ENCODE measurements at places on chromosomes 2 and 18.

DNA sequence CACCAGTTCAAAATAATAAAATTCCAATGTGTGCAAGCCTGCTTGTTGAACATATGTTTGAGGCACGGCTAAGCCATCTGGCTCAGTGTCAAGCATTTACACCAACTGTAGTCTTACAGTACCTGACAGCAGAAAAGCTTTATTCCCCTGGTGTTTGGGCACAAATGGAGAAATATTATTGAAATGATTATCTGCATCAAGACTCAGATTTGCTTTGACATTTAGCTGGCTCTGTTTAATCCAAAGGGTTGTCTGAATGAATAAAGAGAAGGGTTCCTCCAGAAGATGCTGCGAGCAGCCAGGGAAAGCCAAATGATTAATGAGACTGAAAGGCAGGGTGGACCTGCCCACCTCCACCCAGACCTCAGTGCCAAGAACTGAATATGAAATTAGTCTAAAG, 393.2 kb upstream of the GALNT5 start:
- DNase-seq, result no peak

DNA sequence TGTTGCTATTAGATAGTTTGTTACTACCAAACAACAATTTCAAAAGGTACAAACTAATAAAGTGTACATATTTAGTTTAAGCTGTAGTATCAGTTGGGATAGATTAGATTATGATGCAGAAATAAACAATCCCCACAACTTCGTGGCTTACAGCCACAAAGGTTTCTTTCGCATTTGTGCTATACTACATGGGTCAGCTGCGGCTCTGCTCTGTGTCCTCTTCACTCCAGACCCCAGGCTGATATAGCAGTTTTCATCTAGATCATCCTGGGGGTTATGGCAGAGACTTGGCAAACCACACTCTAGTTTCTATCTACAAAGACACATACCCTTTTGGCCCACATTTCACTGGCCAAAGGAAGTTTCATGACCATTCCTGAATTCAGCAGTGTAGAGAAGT, 108.0 kb upstream of the SP5 start:
- DNase-seq, result no peak

DNA sequence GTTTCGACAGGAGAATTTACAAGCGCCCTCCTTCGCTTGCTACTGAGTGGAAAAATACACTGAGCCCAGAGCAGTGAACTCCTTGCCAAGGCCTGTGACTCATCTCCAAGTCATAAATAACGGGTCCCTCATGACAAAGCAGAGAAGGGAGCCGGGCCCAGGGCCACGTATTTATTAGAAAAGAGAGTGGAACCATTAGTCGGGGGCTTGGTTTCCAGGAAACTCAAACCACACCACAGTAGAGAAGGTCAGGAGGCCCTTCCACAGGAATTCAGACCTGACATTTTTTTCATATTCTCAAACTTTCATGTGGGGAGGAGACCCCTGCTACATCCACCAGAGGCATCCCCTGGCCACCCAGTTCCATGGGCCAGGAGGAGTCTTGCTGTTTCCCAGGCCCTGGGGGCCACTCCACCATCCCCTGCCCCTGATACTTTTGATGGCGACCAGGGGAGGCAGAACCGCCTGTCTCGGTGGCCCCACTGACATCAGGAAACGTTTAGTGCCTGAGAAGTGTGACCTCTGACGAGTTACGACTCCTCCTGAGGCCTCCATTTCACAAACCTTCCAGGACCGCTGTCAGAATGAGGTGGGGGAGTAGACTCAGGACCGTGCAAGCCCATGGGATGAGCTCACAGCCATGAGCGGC, 289.7 kb downstream of the DYSF start:
- DNase-seq, result no peak

- no peak for DNase-seq
Measured at GRCh38 chr18:3391704-3392466, 58.1 kb upstream of the TGIF1 start.

DNA sequence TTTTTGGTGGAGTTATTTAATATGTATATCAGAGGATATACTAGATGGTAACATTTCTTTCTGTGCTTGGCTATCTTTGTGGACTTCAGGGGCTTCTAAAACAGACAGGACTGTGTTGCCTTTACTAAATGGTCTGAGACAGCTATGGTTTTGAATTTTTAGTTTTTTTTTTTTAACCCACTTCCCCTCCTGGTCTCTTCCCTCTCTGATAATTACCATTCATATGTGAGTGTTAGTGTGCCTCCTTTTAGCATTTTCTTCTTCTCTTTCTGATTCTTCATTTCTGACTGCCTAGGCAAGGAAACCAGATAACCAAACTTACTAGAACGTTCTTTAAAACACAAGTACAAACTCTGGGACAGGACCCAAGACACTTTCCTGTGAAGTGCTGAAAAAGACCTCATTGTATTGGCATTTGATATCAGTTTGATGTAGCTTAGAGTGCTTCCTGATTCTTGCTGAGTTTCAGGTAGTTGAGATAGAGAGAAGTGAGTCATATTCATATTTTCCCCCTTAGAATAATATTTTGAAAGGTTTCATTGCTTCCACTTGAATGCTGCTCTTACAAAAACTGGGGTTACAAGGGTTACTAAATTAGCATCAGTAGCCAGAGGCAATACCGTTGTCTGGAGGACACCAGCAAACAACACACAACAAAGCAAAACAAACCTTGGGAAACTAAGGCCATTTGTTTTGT, 52.7 kb downstream of the SMAD4 start:
- no peak for DNase-seq

DNA sequence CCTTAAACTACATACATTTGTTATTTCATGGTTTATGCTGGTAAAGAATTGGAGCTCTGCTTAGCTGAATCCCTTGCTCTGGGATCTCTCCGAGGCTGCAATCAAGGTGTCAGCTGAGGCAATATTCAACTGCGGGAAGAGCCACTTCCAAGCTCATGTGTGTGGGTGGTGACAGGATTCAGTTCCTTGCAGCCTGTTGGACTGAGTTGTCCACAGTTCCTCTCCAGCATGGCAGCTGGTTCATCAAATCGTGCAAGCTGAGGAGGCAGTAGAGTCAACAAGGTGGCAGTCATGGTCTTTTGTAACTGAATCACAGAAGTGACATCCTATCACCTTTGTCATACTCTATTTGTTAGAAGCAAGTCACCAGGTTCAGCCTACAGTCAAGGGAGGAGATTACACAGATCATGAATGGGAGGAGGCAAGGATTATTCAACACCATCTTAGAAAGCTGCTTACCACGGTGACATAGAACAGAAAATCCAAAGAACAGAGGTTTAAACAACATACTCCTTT, 56.9 kb downstream of the CTIF start:
- no peak for DNase-seq
